ENCODE measurements at places on chromosomes 1 and 21.
A peak's percentile ranks its signal among the peaks of the same experiment; 100 is the strongest.

DNA sequence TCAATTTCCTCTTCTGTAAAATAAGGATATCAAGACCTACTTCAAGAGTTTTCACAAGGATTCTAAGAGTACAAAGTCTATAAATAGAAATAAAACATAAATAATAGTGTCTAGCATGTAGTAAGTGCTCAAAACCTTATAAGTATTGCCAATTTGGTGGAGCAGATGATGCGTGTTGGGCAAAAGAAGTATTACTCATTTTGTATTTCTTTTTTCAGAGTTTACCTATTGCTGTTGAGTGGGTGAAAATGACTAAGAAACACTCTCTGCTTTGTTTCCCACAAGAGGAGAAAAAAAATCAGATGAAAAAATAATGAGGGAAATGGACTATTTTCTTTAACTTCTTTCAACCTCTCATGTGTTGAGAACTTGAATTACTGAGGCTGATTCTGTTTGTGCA is 103.3 kb upstream of the KCNK2 start:
- no peak for DNase-seq

- DNase-seq: no peak
Measured at GRCh38 chr1:17791480-17791879, 36.3 kb downstream of the ACTL8 start.

GRCh38 chr21:29130270-29130969 is at the start of gene MAP3K7CL:
Gene MAP3K7CL (plus strand): TSS chr21:29130644. CDS start chr21:29133345, 2,701 bp downstream.
- no peak for DNase-seq

- DNase-seq: no peak
Measured at GRCh38 chr1:201272799-201273198, 10.5 kb upstream of the PKP1 start.

GRCh38 chr1:232600424-232601258 is 29.3 kb downstream of the SIPA1L2 start:
- DNase-seq: no peak

- peak; percentile 16 for DNase-seq
Measured at GRCh38 chr1:247111259-247111699, 7.1 kb upstream of the ZNF669 start.

GRCh38 chr1:158516966-158517365 is 37.2 kb downstream of the OR6Y1 start:
- DNase-seq: no peak

- no peak for DNase-seq
Measured at GRCh38 chr1:54271341-54271740, 71.4 kb downstream of the MRPL37 start.

GRCh38 chr1:27015260-27015659 is 2.6 kb upstream of the TENT5B start:
- no peak for DNase-seq

Data from HEK293T (cell line).